ENCODE measurements at places on chromosomes 6 and 20.

DNA sequence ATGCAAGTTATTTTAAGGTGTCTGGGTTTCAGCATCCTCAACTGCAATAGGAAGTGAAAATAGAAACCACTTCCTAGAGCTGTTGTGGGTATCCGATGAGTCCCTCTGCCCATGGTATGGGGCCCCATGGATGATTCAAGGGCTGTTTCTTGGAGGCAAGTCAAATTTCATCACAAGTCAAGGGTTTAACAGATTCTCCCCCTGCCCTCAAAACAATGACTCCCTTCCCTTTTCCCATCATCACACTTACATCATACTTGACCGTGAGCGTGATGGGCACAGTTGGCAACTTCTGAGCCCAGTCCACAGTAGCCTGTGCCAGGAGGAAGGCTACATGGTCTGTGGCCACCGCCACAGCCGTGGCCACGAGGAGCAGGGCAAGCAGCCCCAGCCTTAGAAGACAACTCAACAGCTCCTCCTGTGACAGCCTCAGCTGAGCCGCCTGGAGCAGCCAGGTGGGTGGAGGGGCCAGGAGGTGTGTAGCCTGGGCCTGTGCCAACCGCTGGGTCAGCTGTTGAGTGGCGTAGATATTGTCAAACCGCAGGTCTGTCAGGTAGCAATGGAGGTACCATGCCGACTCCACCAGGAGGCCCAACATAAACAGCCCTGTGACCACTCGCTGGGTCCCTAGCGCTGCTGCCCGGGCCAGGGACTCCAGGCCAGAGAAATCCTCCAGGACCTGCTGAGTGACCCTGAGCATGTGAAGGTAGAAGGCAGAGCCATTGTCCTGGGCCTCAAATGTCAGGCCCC, 5.2 kb downstream of the OCSTAMP start:
- DNase-seq, result no peak

DNA sequence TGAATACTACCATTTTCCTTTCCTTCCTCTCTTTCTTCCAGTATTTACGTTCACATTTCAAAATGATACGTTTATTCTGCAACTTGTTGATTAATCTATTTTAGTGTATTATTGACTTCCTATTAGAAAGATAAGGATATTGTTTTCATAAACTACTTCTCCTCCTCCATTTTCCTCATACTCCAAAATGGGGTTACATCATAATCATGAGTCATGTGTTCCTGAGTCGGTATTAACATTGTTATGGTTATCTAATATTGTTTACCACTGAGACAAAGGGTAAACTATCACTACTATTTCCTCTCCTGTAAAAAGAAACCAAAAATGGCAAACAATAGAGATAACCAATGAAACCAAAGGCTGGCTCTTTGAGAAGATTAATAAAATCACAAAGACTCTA, 126.5 kb upstream of the CDYL start:
- DNase-seq, result no peak

DNA sequence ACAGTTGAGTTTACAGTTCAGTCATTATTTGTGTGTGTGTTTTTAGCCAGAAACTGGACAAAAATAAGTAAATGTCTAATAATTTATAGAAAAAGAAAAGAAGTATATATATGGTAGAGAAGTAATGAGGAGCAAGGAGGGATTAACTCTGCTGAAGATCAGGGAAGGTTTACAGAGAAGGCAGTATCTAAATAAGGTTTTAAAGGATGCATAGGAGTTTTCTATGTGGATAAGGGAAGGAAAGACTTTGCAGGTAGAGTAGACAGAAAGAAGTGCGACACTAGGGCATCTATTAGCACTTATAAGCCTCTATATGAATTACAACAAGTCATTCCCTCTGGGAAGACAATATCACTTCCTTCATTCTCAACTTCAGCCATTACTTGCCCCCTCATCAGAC, 34.3 kb downstream of the ISM1 start:
- no peak for DNase-seq

DNA sequence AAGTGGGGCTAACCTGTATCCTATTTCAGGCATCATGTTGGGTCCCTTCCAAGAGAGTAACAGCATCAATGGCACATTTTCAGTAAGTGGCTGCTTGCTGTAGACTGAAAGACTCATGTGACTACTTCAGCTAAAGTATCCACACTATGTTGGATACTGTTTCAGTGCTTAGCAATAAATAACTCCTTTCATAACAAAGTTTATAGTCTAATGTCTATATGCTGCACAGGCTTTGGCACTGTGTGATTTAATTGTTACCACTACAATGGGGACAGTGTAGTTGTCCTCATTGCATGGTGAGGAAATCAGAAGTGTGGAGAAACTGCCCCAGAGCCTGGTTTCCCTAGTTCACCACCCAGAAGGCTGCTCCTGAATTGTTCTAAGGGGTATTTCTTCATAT, 318.0 kb upstream of the PTCHD4 start:
- DNase-seq, result no peak

DNA sequence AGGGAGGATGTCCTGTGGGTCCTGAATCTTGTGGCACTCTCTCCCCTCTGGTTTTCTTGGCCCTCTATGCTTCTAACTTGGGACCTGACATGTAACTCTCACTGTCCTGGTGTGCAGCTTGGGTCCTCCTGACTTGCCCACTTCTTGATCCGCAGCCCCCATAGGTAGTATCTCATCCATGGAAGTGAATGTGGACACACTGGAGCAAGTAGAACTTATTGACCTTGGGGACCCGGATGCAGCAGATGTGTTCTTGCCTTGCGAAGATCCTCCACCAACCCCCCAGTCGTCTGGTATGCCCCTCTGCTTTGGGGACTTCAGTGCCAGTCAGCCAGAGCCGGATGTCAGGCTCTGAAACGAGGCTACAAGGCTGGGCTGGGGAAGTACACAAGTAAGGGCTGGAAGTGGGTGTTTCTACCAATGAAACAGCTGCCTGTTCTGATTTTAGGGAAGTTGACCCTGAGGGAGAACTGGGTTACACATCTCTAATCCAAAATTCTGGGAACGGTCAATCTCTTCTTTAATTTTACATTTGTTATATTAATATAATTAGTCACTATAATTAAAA, 641 bp downstream of the DBNDD2 start:
- no peak for DNase-seq

GRCh38 chr20:56245761-56246160, 2.8 kb upstream of the MC3R start:
- no peak for DNase-seq

- DNase-seq, result no peak
Measured at GRCh38 chr20:52847731-52848359, 124.3 kb upstream of the TSHZ2 start.

- DNase-seq, result no peak
Measured at GRCh38 chr6:156379392-156380289, 397.5 kb upstream of the ARID1B start.

DNA sequence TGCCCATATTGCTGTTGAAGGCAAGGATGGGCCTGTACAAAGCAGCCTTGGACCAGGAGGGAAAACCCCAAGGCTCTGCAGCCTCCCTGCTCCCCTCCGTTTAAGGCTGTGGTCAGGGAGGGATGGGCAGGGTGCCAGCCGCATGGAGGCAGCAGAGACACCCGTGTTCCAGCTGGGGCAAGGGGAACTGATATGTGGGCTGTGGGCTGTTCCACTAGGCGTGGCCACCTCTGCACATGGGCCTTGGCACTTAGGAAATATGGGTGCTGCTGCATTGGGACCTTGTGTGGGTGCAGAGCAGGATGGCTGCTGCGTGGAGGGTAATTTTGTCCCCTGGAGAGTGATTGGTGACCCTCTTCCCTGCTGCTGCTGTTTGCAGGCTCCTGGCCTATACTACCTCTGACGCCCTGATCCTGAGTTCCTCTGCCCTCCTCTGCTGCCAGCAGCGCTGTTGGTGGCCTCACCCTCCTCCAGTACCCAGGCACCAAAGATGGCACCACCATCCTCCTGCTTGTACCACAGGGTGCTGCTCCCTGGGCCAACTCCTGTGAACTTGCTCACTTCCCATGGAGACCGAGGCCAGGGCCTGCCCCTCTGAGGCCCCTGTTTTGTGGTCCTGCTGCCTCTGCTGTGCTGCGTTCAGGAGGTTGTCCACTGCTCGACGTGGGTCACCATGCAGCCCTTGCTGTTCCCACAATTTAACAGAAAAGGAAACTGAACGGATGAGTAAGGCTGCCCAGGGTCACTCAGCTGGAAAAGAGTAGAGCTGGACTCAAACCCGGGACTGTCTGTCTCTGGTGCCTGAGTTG, 35.3 kb downstream of the PANK2 start:
- no peak for DNase-seq

GRCh38 chr20:17084909-17085308, 141.9 kb upstream of the PCSK2 start:
- no peak for DNase-seq

DNA sequence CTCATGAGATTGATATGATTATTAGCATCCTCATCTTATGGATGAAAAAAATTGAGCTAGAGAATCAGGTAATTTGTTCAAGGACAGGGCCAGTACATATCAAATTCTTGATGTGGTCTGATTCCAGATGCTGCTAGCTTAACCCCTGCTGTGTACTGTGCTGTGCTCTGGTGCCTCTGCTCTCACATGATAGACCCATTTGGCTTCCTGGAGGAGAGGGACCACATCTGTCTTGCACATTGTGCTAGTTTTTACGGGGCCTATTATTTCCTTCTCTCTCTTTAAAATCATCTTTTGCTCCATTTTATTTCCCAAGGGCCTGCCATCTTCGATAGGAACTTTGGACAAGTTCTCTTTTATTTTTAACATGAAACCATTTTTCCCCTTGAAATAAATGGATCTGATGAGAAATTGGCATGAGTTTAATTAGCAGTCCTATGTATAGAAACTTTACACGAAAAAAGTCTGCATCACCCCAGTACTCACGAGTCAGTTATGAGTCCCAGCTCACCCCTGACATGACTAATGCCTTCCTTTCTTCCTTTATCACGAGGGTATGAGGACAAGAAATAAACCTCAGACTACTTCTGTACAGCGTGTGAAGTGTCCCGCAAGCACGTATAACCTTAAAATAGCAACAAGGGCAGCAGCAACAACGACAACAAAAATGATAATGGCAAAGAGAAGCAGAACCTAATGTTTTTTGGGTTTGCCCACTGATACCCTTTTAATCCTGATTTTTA, 26.5 kb downstream of the CD109 start:
- DNase-seq, result peak; percentile 12

- DNase-seq, result no peak
Measured at GRCh38 chr20:8057871-8058270, 38.3 kb upstream of the TMX4 start.

GRCh38 chr6:7697820-7698623, 27.9 kb upstream of the BMP6 start:
- no peak for DNase-seq

DNA sequence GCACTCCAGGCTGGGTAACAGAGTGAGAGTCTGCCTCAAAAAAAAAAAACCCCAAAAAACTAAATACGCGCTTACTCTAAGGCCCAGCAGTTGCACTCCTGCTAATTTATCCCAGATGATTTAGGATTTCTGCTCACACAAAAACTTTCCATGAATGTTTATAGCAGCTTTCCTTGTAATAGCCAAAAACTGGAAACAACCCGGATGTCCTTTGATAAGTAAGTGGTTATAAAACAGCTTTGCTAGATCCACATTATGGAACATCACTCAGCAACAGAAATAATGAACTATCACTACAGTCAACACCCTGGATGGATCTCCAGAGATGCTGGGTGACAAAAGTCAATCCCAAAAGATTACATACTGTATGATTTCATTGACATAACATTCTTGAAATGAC, 220.4 kb upstream of the JARID2 start:
- no peak for DNase-seq

DNA sequence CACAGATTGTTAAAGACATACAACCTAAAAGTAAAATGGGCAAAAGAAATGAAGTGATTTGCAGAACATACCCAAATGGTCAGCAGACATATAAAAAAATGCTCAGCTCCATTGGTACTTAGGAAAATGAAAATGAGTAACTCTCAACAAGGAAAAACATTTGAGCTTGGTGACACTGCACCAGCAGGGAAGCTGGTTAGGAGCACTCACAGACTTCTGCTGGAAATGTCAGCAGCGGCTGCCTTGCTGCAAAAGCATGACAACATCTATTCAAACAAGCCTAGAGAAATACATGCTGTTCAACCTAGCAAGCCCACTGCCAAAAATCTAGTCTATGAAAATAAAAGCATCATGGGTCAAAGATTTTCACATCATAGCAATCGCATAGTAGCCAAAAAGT, 99.0 kb upstream of the FOXQ1 start:
- no peak for DNase-seq

GRCh38 chr20:60048634-60049521, 90.7 kb downstream of the CDH26 start:
- DNase-seq, result no peak
